ENCODE measurements at places on chromosomes 2 and 18. TPM values are rescaled to one million over a fixed set of nuclear protein-coding genes. Genes with fewer than 3 reads are reported as not detected.

Gene DSG1
- not detected for polyA plus RNA-seq

Gene CRYGD
- not detected for polyA plus RNA-seq

- no peak for DNase-seq
Measured at GRCh38 chr18:8333961-8334360, 275.3 kb upstream of the RAB12 start.

DNA sequence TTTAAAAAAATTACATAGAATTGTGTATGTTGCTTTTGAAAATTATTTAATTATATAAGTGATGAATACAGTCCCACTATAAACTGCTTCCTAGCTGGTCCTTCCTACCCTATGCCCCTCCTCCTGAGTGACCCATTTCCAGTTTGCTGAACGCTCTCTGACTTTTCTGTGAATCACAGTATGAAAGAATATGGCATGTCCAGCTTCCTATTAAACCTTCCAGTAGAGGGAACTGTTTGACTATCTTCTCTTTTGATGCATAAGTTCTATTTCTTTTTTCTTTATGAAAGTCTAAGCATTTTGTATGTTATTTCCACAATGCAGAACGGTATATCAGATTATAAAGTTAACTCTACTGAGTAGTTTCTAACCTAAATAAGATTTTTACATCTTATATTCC is 41.3 kb downstream of the PSMG2 start:
- no peak for DNase-seq

Gene ADD2
- not detected for polyA plus RNA-seq

DNA sequence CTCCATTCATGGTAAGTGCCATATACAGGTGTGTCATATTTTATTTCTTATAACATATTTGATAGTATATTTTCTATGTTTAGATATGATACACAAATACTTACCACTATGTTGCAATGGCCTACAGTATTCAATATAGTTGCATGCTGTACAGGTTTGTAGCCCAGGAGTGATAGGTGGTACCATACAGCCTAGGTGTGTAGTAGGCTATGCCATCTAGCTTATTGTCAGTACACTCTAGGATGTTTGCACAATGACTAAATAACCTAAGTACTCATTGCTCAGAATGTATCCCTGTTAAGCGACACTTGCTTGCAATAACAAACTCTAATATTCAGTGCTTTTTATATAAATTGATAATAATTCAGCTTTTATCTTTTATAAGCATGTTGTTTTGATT is 563.1 kb upstream of the LINC00305 start:
- no peak for DNase-seq

- no peak for DNase-seq
Measured at GRCh38 chr2:120371969-120372625, 26.2 kb downstream of the INHBB start.

Gene FMNL2
- 5.1 TPM for polyA plus RNA-seq

DNA sequence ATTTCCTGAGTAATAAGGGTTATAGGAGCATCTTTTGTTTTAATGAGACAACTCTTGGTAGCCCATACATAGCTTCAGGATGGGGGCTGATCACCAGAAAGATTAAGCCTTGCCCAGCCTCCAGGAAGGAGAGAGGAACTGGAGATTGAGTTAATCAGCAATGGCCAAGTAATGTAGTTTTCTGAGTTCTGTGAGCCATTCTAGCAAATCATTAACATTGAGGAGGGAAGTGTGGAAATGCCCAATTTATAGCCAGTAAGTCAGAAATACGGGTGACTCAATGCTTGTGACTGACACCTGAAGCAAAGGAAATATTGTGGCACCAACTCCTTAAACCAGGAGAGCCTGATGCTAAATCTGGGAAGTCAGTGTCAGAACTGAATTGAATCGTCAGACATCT is 205.1 kb upstream of the SRD5A2 start:
- no peak for DNase-seq

Gene XPO1
- polyA plus RNA-seq = 89.7 TPM

- DNase-seq = no peak
Measured at GRCh38 chr2:173415431-173416381, 61.0 kb downstream of the CDCA7 start.

DNA sequence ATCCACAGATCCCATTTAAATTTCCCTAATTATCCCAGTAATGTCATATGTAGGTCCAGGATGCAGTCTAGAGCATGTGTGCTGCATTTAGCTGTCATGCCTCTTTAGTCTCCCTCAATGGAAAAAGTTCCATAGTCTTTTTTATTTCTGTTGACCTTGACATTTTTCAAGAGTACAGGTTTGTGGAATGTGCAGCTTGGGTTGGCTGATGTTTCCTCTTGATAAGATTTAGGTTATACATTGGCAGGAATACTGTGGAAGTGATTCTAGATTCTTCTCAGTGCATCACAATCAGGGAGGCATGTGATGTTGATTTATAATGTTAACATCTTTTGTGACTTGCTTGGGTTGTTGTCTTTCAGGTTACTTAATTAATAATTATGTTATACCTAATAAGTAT is 42.5 kb downstream of the PPM1B start:
- DNase-seq = no peak

Gene TEX44
- polyA plus RNA-seq = not detected

DNA sequence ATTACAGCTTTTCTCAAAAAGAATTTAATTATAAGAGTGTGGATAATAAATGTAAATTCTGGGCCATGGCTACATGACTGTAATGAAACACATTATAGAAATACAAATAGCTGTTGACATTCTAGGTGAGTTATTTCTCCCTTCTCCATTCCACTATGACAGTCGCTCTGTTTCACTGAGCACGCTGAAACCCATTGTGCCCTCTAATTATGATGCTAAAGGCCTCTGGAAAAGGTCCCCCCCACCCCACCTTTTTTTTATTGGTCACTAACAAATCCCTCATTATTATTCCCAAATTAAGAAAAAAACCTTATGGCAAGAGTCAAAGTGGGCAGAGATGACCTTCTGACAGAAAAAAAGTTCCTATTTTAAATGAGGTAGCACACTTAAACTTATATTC is 285.0 kb upstream of the SIX3 start:
- no peak for DNase-seq

Gene DRC1
- polyA plus RNA-seq = 0.05 TPM

DNA sequence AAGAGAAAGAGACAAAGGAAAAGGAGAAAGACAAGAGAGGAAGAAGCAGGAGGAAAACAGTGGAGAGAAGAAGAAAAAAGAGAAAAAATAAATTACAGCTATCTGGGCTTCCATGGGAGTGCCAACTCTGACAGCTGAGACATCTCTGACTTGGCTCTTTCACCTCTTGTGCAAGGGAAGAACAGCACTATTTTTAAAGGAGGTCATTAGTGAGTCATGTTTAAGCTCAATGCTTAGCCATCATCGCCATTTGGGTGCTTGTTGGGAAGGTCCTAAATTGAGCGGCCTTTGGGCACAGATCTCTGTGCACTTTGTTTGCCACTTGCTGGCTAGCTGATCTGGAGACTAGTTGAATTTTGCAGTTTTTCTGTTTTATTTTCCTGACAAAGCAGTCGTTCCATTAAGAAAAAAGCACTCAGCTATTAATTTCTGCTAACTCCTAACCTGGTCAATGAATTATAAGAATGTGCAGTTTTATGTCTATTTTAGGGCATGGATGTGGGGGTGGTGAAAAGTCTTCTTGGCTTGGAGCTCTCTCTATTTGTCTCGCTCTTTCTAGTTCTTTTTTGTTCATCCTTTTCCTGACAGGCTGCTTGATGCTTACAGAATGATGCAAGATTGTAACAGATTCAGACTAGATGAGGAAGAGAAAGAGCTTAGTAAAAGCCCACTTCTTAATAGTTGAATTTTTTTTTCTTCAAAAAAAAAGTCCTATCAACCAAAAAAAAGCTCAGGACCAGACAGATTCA is 231.5 kb downstream of the SLC8A1 start:
- no peak for DNase-seq

Gene RIT2
- not detected for polyA plus RNA-seq

- DNase-seq = no peak
Measured at GRCh38 chr18:13291745-13292447, 73.3 kb downstream of the LDLRAD4 start.
